ENCODE measurements at places on chromosomes 11 and 22. TPM values are rescaled to one million over a fixed set of nuclear protein-coding genes. Genes with fewer than 3 reads are reported as not detected.

DNA sequence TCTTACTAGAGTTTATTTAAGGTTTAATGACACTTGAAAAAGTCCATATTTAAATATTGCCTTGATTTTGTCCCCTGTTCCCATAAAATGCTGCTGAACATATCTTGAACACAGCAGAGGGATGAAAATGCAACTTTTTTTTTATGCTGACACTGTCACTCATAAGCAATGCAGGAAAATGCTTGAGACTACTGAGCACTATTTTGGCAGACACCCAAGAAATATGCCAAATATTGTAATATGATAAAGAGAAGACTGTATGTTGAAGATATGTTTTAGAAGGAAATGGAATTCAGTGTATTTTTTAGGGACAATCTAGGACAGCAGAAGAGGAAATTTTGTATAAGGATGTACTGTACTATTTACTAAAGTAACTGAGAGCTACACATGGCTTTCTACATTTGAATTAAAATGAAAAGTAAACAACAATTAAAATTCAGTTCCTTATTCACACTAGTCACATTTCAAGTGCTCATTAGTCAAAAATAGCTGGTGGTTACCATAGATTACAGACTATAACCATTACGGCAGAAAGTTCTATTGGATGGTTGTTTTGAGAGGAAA, 58.6 kb downstream of the LRRC4C start:
- no peak for DNase-seq

DNA sequence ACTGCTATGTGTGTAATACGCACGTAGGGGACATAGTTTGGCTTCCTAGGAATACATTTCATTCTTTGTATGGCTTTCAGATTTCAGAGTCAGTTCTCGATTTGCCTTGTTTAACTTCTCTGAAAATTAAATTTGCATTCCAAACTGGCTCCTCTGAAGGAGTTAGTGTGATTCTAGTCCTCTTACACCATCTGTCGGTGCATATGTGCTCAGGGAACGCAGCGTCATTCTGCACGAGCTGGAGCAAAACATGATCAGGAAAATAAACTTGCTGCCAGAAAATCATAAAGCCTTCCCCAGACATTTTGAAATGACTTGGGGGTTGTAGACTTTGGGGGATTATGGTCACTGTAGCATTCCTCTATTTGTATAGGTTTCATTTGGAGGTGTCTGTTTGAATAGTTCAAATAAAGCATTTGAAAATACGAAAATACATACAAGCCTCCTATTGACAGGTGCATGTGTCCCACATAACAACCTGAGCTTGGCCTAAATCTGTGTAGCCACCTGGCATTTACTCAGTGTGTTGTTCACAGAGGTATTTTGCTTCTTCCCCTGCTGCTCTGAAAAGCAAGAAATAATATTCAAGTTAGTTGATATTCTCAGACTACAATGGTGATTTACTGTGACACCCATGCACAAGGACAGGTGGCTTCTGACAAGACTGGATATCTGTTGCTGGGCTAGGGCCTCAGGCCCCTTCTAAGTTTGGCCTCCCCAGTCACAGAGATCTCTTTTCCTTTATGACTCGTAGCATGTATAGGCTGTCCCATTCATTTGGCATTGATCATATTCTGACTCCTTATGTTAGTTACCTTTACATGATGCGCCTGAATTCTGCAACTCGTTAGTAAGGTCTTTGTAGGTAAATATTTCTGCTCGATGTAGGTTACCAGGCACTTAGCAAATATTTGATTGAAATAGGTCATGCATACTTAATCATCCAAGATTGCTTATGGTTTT, 81.6 kb upstream of the SORL1-AS1 start:
- DNase-seq: no peak

- no peak for DNase-seq
Observed at GRCh38 chr11:115408036-115408921, 95.9 kb downstream of the CADM1 start.

GRCh38 chr22:20859615-20860014, 808 bp downstream of the SNAP29 start:
- DNase-seq: no peak

DNA sequence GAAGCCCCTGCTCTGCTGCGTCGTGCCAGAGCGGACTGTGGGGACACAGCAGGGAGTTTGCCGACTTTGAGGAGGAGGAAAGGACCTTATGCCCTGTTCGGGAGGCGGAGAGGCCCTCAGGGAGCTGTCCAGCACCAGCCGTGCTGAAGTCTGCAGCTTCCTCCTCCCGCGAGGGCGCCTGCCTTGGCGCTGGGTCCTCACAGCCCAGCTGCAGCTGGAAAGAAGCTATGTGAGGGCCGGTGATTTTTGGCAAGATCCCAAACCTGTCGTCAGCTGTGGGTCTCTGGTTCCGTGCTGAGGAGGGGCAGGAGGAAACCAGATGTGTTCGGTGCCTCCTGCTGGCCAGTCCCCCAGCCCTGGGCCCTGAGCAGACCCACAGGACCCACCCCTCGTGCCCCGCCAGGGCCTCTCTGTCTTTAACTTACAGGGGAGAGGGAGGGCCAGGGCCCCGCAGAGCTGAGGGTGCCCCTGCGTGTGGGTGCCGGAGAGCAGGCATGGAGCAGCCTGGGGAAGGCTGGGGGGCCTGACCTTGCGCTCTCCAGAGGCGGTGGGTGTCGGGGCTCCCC, 12.0 kb downstream of the BRSK2 start:
- DNase-seq: peak; percentile 46

DNA sequence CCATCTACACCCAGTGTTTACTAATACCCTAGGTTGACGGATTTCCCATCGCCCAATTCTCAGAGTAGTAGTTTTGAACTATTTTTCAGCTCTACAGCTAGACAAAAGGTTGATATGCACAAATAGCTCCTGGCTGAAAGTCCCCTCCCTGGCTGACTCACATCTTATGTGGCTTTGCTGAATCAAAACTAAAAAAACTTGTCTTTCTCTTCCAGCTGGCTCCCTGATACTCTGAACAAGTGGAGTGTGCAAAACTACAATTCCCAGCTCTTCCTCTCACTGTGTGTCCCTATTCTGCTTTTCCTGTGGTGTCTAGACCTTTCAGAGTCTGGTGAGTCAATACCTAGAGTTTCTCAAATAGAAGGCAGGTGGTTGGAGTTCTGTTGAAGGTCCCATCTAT, 12.7 kb upstream of the LARGE1 start:
- no peak for DNase-seq

GRCh38 chr11:35179466-35180135, 40.6 kb downstream of the CD44 start:
- no peak for DNase-seq

DNA sequence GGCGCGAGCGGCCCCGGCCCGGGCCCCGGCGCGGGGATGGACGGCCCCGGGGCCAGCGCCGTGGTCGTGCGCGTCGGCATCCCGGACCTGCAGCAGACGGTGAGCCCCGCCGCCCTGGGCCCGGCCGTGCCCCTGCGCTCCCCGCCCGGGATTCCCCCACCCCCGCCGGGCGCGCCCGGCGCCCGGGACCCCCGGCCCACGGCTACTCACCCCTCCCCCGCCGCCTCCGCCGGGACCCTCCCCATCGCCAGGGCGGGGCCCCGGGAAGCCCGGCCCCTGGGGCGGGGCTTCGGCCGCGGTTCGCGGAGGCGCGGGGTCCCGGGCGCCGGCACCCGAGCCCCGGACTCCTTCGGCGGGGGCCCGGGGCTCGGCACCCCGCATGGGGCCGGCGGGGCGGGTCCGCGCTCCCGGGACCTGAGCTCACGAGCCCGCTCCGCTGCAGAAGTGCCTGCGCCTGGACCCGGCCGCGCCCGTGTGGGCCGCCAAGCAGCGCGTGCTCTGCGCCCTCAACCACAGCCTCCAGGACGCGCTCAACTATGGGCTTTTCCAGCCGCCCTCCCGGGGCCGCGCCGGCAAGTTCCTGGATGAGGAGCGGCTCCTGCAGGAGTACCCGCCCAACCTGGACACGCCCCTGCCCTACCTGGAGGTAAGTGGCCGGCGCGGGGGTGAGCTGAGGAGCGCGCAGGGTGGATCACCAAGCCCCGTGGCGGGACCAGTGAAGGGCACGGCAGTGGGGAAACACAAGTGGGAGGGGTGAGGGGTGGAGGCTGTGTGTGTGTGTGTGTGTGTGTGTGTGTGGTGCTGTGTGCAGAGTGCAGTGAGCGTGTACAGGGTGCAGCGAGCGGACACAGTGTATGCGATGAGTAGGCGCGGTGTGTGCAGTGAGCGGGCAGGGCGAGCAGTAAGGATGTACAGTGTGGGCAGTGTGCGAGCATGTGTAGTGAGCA, 2.3 kb downstream of the SHANK3 start:
- peak; percentile 35 for DNase-seq

GRCh38 chr11:23310276-23310675, 450.0 kb upstream of the CCDC179 start:
- DNase-seq: no peak

DNA sequence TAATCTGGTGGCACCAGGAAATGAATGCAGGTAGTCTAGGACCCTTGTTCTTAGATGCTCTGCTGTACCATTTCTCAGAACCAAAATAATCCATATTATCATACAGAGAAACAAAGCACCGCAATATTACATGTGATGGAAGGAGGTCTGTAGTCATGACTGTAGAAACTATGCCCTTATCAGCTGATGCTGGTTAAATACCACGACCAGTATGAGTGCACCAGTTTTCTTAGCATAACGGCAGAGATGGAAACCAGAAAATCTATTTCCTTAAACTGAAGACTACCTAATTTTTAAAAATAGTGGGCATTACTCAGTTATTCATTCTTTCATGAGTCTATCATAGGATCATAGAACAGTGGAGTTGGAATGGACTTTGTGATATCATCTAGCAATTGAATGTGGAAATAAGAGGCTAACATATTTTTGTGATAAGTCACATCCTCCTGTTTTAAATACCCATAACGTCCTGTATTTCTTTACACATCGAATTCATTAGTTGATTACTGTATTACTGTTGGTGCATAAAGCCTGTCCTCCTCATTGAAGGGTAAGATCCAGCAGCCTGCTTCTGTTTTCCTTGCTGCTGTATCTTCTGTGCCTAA, 15.1 kb downstream of the JHY start:
- no peak for DNase-seq

GRCh38 chr11:110431051-110431672, 1.4 kb downstream of the FDX1 start:
- no peak for DNase-seq

GRCh38 chr11:68012044-68012842, 2.1 kb downstream of the ALDH3B1 start:
- DNase-seq: no peak

- DNase-seq: no peak
Observed at GRCh38 chr22:49760280-49760629, 67.4 kb downstream of the BRD1 start.

- DNase-seq: no peak
Observed at GRCh38 chr11:47328449-47329390, 23.8 kb downstream of the MYBPC3 start.

DNA sequence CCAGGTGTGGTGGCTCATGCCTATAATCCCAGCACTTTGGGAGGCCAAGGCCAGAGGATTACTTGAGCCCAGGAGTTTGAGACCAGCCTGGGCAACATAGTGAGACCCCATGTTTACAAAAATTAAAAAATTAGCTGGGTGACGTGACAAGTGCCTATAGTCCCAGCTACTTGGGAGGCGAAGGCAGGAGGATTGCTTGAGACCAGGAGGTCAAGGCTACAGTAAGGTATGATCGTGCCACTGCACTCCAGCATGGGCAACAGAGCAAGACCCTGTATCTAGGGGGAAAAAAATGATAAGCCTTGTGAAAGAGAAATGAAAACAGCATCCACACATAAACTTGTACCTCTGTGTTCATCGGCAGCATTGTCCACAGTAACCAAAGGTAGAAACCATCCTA, 8.1 kb upstream of the CCND1 start:
- no peak for DNase-seq

NCAM1 gene
- 129 TPM for total RNA-seq

PRSS23 gene
- 84.3 TPM for total RNA-seq

CBLIF gene
- not detected for total RNA-seq

PDGFB gene
- total RNA-seq: 1.2 TPM
